ENCODE measurements at places on chromosomes 16 and 17.
A peak's percentile ranks its signal among the peaks of the same experiment; 100 is the strongest.

DNA sequence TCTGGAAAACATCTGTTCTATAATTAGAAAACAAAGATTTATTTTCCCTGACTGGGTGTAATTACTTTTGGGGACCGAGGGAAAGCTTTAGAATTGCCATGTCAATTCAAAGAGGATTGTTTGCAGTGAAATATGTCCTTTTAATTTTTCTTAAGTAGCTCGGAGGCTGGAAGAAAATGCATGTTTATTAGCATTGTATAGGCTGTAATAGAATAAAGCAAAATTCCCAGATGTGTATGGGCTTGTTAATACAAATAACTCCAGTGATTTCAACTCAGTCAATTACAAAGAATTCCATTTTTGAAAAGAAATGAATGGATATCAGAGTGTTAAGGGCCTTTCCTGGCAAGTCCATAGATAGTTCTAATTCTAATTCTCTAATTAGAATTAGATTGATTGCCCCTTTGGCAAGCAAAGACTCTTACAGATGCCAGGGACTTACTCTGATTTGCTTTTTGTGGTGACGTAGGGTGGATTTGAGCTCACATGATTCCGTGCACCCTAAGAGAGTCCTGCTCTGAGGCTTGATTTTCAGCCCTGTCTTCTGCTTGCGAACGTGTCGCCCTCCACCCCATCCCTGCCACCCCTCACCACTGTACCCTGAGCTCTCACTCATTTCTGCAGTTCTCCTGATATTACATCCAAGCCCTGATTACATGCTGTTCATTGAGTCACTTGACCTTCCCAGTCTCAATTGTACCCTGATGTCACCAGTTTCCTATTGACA lies 70.0 kb upstream of the FAM20A start:
- DNase-seq = no peak

GRCh38 chr16:29984764-29985147 lies 10.7 kb downstream of the HIRIP3 start:
- no peak for DNase-seq

- DNase-seq = no peak
These were observed 6.7 kb upstream of the GOSR2 start for GRCh38 chr17:46916211-46916610.

- no peak for DNase-seq
These were observed 284.0 kb downstream of the SEC14L1 start for GRCh38 chr17:77424585-77425344.

GRCh38 chr17:7460850-7461660 lies 16.2 kb downstream of the CHRNB1 start:
- DNase-seq = no peak

DNA sequence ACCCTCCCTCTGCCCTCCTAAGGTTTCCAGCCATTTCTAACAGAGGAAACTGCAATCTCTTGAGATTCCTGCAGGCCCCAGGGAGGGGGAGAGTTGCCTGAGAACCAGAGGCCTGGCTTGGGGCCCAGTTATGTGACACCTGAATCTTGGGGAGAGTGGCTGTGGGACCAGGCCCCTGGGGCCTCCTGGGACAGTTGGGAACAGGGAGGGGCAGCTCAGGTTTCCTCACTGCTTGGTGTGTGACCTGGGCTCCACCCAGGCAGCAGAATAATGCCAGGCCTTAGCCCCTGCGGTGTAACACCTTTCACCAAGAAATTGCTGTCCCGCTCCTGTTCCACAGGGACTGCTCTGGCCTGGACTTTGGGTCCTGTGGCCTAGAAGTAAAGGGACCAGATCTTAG lies 44.3 kb upstream of the CRHR1 start:
- no peak for DNase-seq

DNA sequence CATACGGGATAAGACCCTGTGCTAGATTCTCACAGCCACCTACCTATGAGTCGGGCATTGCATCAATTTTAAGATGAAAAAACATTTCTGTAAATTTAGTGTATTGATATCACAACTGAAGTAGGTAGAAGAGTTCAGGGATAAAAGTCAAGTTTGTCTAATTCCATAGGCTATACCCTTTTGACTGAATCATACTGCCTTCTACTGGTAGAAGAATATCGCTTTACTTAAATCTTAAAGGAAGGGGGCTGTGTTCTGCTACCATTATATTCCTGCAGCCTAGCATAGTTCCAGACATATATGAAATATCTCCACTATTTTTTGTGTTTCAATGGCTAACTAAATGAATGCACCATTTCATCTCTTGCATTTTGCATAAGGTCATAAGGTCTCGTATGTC lies 1128.6 kb downstream of the CDH8 start:
- DNase-seq = no peak

- peak; percentile 35 for DNase-seq
These were observed 29.1 kb downstream of the AKAP1 start for GRCh38 chr17:57114085-57114673.

DNA sequence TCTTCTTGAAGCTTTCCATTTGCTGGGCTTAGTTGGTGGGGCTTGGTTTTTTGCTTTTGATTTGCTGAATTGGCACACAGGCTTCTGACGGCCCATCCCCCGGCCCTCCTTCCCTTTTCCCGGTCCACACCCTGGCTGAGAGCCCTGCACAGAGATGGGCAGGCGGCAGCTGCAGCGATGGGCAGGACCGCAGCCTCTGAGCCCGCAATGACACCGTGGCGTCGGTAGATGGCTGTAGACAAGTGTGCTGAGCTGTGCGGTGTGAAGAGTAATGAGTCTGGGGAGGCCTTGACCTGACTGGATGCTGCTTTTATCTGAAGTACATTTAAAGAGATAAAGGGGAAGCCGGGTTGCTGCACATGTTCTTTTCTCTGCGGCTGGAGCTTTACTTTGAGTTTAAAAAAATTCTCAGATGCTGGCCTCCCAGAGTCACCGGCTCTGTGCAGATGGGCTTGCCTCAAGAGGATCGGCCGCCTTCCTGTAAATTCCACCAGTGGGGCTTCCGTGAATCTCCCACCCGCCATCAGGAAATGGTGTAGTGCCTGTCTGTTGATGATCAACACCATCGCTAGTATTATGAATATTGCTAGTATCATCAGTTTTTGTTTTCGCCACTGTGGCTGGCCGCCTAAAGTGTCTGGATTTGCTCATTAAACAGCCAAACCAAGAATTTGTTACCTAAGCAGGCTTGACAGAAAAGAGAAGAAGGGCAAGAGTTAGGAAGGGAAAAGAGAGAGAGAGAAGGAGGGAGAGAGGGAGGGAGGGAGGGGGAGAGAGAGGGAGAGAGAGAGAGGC lies 245.6 kb upstream of the RBFOX1 start:
- DNase-seq = no peak

DNA sequence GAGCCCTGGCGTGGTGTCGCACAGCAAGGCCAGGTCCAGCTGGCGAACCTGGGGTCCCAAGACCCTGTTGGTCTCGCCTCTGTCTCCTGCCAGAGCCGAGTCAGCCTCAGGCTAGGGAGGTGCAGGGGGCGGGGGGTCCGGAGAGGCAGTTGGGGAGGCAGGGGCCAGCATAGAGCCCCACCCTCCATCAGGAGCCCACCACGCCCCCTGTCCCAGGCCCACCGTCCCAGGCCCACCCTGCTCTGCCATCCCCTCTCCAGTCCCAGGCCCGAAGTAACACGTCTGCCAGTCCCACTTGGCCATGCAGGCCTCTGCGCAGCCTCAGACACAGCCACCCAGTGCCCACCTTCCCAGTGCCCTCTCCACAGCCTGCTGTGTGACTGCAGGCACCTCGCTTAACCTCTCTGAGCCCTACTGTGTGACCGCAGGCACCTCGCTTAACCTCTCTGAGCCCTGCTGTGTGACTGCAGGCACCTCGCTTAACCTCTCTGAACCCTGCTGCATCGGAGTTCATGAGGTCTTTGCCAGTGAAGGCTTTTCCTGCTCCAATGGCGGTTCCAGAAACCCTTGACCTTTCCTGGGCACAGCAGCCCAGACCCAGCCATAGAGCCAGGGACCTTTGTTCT lies 29.3 kb downstream of the ZNF469 start:
- no peak for DNase-seq

GRCh38 chr17:75849279-75849646 lies 5.1 kb upstream of the UNC13D start:
- DNase-seq = no peak

DNA sequence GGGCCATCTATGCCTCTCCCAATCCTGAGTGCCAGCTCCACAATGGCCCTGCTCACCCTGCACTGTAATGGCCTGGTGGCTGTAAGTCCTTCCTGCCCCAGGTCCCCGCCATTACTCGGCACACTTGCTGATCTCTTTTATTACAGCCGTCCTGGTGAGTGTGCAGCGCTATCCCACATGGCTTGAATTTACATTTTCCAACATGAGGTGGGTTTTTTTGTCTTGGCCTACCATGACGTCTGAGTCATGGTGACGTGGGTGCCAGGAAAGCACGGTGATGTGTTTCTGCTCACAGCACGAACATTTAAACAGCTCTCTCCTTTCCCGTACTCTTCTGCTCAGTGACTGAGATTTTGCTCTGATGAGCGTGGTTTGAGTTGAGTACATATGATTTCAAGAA lies 55.2 kb upstream of the FOXF1 start:
- no peak for DNase-seq

DNA sequence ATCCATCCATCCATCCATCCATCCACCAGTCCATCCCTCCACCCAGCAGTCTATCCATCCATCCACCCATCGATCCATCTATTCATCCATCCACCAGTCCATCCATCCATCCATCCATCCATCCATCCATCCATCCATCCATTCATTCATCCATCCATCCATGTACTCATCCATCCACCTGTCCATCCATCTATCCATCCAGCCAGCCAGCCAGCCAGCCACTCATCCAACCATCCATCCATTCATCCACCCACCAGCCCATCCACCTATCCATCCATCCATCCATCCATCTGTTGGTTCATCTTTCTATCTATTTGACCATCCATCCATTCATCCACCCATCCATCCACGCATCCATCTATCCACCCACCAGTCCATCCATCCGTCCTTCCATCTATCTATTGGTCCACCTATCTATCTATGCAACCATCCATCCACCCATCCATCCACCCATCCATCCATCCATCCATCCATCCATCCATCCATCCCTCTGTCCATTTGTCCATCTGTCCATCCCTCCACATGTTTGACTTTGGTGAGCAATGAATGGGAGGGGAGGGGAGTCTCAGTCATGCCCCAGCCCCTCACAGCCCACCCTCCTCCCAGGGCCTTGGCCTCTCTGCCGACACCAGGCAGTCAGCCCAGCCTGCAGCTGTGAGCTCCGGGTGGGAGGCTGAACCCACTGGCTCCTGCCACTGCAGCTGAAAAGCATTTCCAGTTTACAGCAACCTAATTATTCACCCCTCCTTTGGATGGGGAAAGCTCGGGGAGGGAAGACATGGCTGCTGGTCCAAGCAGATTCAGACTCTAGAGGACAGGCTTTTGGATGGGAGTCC lies 38.1 kb upstream of the SSTR5 start:
- DNase-seq = no peak

GRCh38 chr17:65065906-65066305 lies 9.4 kb upstream of the GNA13 start:
- no peak for DNase-seq

- DNase-seq = no peak
These were observed 4.8 kb downstream of the NARF start for GRCh38 chr17:82463391-82463790.

GRCh38 chr17:33922971-33923370 lies 332.1 kb upstream of the CCL2 start:
- no peak for DNase-seq

- DNase-seq = no peak
These were observed 246.9 kb downstream of the PRKCA start for GRCh38 chr17:66549311-66549704.

- DNase-seq = no peak
These were observed 624.3 kb downstream of the MAF start for GRCh38 chr16:78976212-78976611.

GRCh38 chr17:28624148-28624547 lies 10.2 kb upstream of the RSKR start:
- no peak for DNase-seq

- no peak for DNase-seq
These were observed 7.2 kb downstream of the ALOX12B start for GRCh38 chr17:8080208-8080798.

Data from Panc1 (cell line).